Stimulated activated CD8-positive, alpha-beta memory T cell treated with anti-CD3 and anti-CD28 coated beads, Interleukin-2, amount 100 ng/mL, for 48 hours (primary cell): ENCODE measurements at places on chromosomes 11 and 22.

GRCh38 chr11:9274499-9275258 lies 9.5 kb upstream of the DENND5A start:
- DNase-seq = no peak

DNA sequence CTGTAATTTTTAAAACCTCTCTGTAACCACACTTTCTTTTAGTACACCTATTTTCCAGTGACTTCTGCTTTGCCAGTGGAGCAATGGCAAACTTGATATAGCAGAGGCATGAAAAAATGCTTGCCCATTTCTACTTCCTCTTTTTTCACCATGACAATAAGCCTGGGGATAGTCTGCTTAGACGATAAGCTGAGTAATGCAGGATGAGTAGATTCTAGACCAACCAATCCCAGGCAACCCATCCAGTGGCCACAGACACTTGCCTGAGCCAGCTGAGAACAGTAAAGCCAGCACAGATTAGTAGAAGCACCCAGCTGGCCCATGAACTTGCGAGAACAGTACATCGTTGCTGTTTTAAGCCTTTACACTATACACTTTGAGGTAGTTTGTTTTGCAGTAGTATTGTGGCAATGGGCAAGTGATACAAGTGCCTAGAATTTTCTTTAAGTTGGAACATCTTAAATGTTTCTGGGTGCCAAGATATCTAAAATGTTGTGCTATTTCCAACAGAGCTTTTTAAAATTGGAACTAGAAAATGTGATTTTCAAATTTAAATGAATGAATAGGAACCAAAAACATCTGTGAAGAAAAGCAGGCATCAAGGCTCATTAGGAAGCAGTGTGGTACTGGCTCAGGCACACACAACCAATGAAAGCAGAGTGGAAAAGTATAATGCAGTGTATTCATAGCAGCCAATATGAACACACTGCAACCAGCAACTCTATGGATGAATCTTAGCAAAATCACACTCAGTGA lies 37.7 kb downstream of the DDI1 start:
- DNase-seq = no peak

GRCh38 chr11:14425621-14426020 lies 66.6 kb upstream of the RRAS2 start:
- no peak for DNase-seq

DNA sequence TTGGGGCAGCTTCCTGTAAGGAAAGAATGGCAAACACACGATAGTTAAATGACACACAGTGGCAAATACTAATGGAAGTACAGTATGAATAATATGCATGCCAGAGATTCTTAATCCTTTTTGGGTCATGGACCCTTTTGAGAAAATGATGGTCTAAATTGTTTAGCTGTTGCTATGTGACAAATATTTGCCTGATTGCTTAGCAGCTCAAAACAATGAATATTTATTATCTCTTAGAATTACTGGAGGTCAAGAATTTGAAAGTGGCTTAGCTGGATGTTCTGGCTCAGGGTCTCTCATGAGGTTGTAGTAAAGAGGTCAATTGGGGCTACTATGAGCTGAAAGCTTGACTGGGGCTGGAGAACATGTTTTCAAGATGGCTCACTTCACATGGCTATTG lies 69.7 kb downstream of the FANCF start:
- DNase-seq = no peak

DNA sequence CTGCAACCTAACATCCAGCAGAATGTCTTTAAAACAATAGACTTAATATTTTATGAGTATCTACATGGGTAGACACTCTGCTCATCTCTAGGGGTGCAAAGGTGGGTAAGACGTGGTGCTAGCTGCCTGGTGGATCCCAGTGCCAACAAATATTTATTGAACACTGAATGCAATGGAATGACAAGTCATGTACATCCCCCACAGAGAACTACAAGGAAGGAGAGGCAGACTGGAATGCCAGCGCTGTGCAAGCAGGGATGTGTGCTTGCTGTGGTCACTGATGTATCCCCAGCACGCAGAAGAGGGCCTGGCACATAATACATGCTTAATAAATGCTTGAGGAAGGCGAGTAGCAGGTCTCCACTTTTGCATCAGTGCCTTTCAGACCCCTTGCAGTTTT lies 61.9 kb downstream of the CD6 start:
- DNase-seq = no peak

- DNase-seq = no peak
Measured at GRCh38 chr11:129778877-129779276, 36.8 kb upstream of the TMEM45B start.

DNA sequence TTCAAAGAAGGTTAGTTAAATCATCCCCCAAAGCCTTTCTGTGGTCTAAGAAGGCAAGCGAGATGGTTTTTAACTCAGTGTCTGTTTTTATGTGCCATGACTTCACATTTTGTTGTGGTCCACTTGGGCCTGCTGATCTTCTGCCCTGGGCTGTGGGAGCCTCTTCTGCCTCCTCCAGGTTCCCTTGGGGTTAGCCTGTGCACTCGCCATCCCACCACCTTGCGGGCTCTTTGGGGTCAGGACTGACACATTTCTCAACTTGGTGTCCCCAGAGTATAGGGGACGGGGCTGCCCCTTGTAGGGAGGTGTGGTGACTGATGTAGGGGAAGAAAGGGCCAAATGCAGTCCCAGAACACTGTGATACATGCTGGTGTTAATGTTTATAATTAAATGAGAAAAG lies 207.0 kb downstream of the TBC1D22A start:
- DNase-seq = peak; percentile 71

GRCh38 chr11:58444300-58444699 lies 2.3 kb upstream of the OR5B12 start:
- no peak for DNase-seq

DNA sequence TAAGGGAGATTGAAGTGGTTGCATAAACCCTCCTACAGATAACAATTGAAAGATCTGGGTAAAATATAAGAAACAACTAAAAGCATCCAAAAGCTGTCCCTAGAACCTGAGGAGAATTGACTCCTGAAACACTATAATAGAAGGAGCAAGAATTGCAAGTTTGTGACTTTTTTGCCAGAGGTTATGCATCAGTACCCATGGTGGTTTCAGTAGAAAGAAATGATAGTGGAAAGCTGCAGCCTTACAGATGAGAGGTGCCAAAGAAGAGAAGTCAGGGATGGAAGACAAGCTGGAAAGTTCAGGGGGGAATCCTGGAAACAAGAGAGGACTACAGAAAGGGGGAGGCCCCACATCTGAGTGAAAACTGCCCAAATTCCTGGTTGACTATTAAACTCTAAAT lies 80.7 kb downstream of the PACS1 start:
- DNase-seq = no peak

DNA sequence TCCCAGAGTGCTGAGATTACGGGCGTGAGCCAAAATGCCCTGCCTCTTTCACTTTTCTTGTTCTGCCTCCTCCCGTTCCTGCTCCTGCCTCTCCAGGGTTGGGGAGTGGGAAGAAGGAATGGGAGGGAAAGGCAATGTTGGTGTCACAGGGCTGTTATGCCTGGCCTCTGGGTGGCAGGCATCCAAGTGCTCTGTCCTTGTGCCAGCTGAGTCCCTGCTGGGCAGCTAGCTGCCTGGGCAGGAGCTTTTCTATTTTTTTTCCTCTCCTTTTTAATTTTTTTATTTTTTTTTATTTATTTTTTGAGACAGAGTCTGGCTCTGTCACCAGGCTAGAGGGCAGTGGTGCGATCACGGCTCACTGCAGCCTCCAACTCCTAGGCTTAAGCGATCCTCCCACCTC lies 4.1 kb upstream of the SAC3D1 start:
- DNase-seq = no peak

- no peak for DNase-seq
Measured at GRCh38 chr11:60968223-60968622, 3.3 kb upstream of the CD6 start.

- DNase-seq = no peak
Measured at GRCh38 chr11:112634995-112635737, 326.1 kb upstream of the NCAM1 start.

DNA sequence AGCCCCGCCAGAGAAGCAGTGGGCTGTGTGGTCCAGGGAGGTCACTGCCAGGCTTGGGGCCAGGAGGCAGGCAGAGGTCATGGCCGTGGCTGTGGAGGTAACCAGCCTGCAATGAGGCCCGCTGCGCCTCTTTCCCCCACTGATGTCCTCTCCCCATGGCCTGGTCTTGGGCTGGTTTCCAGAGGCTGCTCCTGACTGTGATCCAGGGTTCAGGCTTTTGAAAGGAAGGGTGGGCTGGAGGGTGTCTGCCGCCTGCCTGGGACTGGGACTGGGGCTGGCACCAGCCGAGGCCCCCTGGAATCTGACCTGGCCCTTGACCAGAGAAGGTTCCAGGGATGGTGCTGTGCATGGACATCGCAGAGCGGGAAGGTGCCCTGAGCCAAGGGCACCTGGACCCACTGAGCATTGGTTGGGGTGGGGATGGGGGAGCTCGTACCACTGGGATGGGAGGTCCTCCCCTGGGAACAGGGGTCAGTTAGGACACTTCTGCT lies 59.6 kb upstream of the THY1 start:
- DNase-seq = no peak

GRCh38 chr11:78573681-78574080 lies 983 bp downstream of the NARS2 start:
- no peak for DNase-seq
